ENCODE measurements at places on chromosomes 13 and 19. TPM values are rescaled to one million over a fixed set of nuclear protein-coding genes. Genes with fewer than 3 reads are reported as not detected.
A peak's percentile ranks its signal among the peaks of the same experiment; 100 is the strongest.

DNA sequence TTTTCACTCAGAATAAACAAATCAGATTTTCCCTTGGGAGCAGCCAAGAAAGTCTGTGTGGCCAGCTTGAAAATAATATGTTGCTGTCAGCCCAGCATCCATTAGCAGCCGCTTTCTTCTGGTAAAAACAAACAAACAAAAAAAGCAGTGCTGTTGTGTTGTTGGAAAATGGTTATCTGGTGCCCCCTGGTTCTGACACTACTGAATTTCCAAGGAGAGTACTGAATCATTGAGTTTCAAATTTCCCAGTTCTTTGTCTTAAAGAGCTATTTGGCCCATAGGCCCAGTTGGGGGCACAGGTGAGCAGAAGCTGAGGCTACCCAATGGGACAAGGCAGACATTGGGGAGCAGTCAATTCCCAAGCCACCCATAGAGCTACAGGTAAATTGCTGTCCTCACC, 995.9 kb downstream of the UQCRFS1 start:
- DNase-seq, result no peak

GRCh38 chr13:50360637-50361036, 345.4 kb downstream of the KCNRG start:
- no peak for DNase-seq

The INTS6 gene
- total RNA-seq, result 35.5 TPM

GRCh38 chr13:103315711-103316110, 249.5 kb upstream of the SLC10A2 start:
- no peak for DNase-seq

- no peak for DNase-seq
Measured at GRCh38 chr19:16773259-16773658, 53.6 kb downstream of the NWD1 start.

The TLE5 gene
- total RNA-seq, result 700 TPM

DNA sequence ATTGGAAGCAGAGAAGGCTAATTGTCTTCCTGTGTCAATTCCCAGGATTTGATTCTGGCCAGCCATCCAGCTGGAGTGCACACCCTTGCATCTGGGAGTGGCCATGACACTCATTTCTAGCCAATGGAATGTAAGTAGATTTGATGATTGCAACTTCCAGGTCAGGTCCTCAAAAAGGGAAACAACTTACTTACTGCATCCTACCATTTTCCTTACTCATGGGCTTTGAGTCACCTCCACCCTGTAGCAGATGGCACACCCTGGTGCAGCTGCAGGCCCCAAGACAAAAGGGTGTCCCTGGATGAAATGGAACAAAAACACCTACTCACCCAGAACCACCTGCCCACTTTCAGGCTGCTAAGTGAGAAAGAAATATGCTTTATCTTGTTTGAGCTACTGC, 27.3 kb upstream of the MPHOSPH8 start:
- no peak for DNase-seq

DNA sequence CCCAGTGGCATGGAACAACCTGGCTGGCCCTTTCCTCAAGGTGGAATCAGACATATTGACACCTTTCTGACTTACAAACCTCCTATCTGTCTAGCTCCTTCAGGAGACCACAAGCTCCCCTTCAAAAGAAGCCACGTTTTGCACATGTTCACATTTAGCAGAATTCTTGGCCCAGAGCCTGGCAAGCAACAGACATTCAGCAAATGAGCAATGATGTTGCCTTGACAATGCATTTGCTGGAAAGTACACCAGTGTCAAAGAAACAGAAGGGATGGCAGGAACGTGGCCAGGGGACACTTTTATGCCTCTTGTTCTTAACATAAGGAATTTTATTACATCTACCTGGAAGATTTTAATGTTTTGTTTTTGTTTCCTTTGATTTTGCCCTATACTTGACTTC, 85.5 kb upstream of the FGF14 start:
- DNase-seq, result no peak

DNA sequence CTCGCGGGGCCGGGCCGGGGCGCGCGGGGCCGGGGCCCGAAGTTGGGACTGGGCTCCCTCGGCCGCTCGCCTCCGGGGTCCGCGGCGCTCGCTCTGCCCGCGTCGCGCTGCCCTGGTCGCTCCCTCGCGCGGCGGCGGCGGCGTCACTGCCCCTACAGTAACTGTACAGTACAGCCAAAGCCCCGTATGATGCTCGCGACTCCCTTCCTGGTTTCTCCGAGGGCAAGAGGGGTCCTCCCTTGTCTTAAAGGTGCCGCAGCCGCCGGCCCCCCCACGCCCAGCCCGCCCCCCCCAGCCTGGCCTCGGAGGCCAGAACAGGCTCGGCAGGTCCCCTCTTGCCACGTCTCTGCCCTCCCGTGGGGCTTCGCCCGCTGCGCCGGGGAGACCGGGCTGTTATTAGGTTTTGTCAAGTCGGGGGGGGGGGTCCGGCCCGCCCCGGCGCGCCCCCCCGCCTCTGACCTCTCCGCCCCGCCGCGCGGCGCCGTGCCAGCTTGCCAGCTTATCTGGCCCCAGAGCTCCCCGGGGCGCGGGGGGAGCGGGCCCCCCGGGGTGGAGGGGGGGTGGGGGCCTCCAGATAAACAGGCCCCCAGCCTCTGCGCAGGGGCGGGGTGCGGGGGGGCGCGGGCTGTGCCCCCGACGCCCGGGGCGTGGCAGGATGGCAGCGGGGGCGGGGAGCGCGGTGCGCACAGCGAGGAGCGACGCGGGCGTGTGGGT, at the start of gene ZBTB7A:
TSS of gene ZBTB7A (minus strand) at position 218 of the 714 bp plus-strand sequence. CDS start 11,667 bp downstream, outside the sequence.
- DNase-seq, result peak; percentile 88

The SPRED3 gene
- total RNA-seq, result 2.4 TPM

DNA sequence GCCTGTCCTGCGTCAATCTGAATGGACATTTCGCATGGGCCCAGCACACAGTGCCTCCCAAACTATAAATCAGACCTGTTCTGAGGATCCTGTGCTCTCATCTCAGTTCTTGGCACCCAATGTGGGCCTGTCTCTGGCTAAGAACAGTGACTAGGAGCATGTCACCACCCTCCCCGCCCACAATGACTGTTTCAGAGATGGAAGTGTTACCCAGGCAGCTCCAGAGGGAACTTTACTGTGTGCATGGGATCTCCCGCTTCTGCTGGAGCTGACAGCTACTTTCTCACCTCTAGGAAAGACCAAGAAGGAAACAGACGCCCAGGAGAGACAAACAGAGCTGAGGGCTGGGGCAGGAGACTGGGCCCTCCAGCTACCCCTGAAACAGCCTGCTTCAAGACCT, 45.0 kb downstream of the KCTD15 start:
- no peak for DNase-seq

The LRG1 gene
- 52.5 TPM for total RNA-seq

GRCh38 chr19:15595069-15595468, 19.9 kb upstream of the CYP4F8 start:
- DNase-seq, result peak; percentile 11

GRCh38 chr13:91934354-91934753, 535.9 kb downstream of the GPC5 start:
- no peak for DNase-seq

The TNFSF9 gene
- not detected for total RNA-seq

DNA sequence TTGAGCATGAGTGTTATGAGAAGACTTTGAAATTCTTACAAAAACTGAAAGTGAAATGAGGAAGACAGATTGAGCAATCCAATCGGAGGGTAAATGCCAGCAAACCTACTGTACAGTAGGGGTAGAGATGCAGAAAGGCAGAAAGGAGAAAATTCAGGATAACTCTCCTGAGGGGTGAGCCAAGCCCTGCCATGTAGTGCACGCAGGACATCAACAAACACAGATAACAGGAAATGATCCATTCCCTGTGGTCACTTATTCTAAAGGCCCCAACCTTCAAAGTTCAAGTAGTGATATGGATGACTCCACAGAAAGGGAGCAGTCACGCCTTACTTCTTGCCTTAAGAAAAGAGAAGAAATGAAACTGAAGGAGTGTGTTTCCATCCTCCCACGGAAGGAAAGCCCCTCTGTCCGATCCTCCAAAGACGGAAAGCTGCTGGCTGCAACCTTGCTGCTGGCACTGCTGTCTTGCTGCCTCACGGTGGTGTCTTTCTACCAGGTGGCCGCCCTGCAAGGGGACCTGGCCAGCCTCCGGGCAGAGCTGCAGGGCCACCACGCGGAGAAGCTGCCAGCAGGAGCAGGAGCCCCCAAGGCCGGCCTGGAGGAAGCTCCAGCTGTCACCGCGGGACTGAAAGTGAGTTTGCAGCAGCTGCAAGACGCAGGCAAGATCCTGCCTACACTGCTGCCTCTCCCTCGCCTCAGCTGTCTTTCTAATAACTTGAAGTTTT, at the start of gene TNFSF13B:
TSS of gene TNFSF13B (plus strand) at position 118 of the 728 bp plus-strand sequence. CDS start at position 296, 178 bp downstream.
- peak; percentile 51 for DNase-seq

The FGF22 gene
- total RNA-seq, result not detected

GRCh38 chr13:84812789-84813188, 930.5 kb upstream of the SLITRK1 start:
- DNase-seq, result no peak

DNA sequence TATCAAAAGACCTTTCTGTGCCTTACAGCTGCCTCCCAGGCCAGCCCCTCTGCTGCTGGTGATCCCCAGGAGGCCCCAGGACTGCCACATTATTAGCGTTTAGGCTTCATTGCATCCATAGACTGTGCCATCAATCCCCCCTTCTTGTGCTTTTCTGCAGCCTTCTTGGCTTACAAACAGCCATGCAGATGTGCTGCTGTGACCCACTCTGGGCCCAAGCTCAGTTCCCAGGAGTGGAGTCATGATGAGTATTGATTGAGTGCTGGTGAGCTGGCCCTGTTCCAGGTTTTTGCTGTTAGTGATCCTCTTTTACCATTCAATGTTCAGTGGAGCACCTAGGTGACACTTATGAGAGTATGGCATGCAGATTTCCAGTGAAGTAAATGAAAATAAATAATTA, 59.9 kb upstream of the SLAIN1 start:
- DNase-seq, result no peak

GRCh38 chr13:29131881-29132668, 311.9 kb downstream of the MTUS2 start:
- DNase-seq, result no peak

- DNase-seq, result no peak
Measured at GRCh38 chr19:30314805-30315155, 57.4 kb upstream of the ZNF536 start.

- no peak for DNase-seq
Measured at GRCh38 chr13:40506592-40507446, 159.6 kb downstream of the FOXO1 start.

Data from adrenal gland (tissue), 19 donors.